NCI-H446 treated with DMSO at 0.1 percent for 48 hours (cell line): ENCODE measurements at places on chromosomes 7 and 10.

GRCh38 chr10:83037653-83038052 lies 1101.7 kb upstream of the GHITM start:
- no peak for DNase-seq

DNA sequence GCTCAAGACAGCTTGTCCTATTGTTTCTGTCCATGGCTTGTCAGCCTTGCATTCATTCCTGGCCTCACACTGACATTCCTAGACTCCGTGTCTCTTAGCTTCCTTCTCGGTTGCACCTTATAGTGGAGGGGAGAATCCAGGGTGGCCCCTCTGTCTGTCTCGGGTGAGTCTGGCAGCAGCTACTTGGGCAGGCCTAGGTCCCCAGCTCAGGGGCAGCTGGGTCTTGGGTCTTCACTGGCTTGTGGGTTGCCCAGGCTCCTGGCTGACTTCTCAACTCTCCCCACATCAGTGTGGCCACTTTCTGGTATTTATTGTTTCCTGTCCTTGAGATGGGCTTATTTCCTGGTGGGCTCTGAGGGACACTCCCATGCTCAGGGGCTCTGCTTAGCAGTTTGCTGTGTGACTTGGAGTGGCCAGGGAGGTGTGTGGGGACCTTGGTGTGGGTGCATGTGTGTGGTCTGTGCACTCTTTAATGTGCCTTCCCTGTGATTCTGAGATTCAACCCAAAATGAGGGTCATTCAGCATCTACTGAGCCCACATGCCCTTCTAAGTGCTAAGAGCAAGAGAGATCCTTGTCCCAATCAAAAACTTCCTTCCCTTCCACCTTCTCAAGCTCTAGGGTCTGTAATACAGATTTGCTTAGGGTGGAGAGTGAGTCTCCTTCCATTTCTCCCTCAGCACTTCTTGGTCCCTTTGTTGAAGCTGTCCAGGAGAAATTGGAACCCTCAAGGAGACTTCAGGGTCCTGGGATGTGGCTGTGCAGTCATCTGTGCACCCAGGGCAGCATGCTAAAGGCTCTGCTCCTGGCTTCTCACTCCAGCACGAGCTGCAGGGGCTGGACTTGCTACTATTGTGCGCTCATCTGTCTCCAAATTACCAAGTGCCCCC lies 20.1 kb downstream of the UPP1 start:
- DNase-seq = no peak

DNA sequence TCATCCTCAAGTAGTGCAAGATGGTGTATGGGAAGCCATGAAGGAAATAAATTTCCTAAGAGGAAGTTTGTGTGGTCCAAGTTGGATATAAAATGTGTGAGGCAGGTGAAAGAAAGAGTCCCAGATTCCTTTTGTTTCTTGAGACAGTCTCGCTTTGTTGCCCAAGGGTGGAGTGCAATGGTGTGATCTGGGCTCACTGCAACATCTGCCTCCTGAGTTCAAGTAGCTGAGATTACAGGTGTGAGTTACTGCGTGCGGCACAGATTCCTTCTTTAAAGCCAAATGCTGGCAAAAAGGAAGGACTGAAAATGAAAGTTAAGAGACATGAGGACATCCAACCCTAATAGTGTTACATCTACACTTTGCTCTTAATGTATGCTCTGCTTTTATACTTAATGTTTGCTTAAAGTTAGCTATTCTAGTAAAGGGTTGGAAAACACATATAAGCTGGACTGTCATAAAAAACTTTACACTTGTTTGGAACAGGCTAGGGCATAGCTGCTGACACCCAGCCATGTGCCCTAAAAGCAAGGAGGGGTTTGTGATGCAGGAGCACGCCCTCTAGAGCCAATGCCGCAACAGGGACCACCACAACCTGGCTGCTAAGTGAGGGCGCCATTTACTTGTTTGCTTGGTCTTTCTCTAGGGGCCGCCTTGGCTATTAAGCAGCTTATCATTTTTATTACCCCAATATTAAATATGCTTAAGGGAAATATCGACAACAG lies 34.5 kb downstream of the CLEC2L start:
- DNase-seq = no peak

- DNase-seq = no peak
These were observed 13.3 kb downstream of the SCRN1 start for GRCh38 chr7:29976266-29976665.

- no peak for DNase-seq
These were observed 449.9 kb downstream of the POM121L12 start for GRCh38 chr7:53485354-53485753.

DNA sequence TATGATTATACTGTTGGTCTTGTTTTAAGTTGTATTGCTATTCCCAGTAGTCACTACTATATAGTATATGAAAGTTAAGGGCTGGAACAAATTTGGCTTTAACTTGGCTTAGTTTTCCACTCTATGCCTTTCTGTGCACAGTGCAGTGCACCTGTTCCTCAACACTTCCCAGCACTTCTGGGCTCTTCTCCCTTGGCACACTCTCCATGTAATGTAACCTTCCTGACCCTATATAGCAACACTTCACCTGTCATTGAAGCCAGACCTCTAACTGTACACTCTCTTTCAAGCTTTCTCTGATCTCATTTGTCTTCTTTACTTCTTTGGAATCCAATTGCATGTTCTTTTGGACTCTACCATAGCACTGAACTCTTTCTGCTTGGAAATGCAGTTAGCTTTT lies 83.9 kb upstream of the SMIM30 start:
- DNase-seq = no peak

GRCh38 chr7:1761774-1762173 lies 91.7 kb downstream of the ELFN1 start:
- DNase-seq = no peak

GRCh38 chr10:58081353-58081752 lies 186.3 kb downstream of the IPMK start:
- no peak for DNase-seq

DNA sequence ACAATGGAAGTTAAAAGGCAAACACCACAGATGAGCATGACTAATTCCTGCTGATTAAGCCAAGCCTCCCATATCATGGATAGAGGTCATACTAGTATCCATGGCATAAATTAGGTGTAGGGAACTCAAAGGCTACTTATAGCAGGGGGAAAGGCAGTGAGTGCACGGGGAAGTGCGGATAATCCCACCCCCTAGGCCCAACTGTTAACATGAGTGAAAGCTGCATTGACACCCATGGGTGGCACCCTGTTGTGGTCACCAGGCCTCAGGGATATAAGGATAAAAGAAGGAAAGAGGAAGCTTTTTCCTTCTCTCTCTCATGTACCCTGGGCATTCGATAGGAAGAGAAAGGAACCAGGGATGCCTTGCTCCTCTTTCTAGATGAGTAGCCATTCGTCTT lies 161.9 kb downstream of the DGKB start:
- DNase-seq = no peak

DNA sequence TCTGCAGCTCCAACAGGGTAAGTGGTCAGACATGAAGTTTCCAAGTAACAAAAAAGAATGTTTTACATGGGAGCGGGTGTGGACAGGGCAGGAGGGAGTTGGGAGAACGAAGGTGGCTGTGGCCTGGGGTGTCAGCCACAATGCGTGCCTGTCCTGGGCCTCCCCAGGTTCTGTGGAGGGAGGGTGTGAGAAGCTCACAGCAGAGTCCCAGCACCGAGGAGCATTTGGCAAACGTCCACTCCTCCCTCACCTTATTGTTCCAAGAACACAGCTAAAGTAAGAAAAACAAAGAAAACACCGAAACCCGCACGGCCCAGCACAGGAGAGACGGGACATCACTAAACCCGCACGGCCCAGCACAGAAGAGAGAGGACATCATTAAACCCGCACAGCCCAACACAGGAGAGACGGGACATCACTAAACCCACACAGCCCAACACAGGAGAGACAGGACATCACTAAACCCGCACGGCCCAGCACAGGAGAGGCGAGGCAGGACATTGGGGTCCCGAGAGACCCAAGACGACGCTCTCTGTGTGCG lies 226.4 kb downstream of the MAD1L1 start:
- DNase-seq = no peak

- DNase-seq = no peak
These were observed 82.1 kb downstream of the C1GALT1 start for GRCh38 chr7:7264306-7265040.

- no peak for DNase-seq
These were observed 542 bp downstream of the FBXL13 start for GRCh38 chr7:103073989-103074518.

DNA sequence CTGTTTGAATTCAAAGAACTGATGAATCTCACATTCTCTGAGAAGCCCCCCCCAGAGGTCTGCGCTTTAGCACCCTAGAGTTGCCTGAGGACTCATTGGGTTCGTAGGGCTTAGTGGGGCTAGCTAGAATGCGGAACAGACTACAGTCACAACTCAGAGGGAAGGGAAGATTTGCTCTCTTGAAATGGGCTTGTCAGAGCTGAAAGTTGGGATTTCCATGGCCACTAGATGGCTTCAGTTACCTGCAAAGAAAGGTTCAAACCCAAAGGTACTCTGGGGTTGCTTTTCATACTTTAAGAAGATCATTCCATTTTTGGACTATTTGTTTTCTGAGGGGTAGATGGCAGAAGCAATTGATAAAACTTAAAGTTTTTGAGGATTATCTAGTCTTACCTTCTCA lies 205.0 kb downstream of the BBS9 start:
- no peak for DNase-seq

DNA sequence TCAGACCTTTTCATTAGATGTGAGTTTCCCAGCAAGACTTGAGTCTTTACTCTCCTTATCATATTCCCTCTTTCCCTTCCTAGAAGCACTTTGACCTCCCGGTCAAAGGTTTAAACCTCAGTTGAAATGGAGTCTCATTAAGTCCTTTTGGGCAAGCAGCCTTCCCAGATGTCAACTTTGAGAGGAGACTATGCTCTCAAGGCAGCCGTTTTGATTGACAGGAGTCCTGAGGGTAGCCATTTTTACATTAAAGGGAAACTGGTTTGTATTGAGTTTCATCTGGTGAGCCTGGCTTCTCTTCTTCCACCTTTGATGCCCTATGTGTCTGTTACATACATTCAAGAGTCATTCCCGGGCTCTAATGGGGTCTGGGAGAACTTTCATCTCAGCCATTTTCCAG lies 685.1 kb downstream of the LRMDA start:
- no peak for DNase-seq
